ENCODE measurements at places on chromosomes 5 and 9.
A peak's percentile ranks its signal among the peaks of the same experiment; 100 is the strongest.

DNA sequence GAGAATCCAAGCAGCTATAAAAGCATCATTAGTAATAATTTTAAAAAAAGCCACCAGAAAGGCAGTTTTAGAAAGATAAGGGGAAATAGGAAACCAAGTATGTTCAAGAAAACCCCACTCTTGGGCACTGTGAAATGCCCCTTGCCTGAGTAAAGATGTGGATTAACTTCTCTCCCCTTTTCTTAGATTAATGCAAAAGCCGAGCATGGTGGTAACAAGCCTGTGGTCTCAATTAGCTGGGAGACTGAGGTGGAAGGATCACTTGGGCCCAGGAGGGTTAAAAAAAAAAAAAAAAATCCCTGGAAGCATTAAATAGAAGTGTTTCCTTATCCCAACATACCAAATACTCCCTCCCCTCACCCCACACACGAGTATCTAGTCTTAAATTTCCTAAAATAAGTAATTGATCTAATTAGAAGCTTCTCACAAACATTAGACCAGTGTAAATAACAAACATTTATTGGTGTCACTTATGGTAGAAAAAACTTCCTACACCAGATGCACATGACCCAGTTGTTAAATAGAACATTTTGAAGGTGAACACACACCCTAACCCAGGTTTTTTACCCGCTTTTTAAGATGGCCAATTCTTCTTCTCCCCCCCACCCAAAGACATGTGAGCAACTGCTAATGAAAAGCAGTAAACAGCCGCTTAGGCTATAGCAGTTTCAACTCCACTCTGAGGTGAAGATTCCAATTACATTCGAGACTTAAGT lies 5.2 kb downstream of the HSPA5 start:
- DNase-seq: no peak

DNA sequence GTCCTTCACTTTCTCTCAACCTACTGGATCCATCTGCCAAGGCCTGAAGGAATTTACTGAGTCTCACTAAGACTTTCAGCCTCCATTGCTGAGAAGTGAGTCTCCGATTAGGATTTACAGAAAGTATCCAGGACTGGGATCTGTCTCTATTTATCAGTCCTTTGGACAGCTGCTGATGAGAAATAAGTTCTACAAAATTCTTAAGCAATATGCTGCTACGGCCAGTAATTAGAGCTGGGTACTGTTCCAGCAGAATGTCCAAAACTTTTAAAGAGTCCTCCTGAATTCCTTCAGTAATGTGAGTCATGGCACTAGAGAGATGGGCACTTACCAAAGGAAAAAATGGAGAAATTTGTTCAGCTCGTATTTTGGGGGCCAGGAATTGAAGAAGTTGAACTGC lies 5.9 kb downstream of the TEX10 start:
- no peak for DNase-seq

DNA sequence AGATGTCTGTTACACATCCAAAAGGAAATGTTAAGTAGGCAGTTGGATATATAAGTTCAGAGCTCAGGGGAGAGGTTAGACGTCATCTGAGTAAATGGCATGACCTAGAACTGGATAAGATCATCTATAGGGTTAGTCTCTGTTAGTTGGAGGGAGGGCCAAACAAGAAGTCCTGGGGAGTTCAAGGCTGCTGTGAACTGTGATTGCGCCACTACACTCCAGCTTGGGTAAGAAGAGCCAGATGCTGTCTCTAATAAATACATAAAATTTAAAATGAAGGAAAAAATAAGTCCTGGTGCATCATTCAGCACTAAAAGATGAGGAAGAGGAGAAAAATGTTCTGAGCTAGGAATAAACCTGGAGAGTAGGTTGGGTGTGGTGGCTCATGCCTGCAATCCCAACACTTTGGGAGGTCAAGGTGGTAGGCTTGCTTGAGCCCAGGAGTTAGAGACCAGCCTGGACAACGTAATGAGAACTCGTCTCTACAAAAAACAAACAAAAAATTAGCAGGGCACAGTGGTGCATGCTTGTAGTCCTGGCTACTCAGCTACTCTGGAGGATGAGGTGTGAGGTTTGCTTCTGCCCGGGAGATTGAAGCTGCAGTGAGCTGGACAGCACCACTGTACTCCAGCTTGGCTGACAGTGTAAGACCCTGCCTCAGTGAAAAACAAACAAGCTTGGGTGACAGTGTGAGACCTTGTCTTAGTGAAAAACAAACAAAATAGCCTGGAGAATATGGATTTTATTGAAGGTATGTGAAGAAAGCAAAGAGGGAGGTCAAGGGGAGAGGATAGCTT lies 123.6 kb downstream of the ACTBL2 start:
- no peak for DNase-seq

DNA sequence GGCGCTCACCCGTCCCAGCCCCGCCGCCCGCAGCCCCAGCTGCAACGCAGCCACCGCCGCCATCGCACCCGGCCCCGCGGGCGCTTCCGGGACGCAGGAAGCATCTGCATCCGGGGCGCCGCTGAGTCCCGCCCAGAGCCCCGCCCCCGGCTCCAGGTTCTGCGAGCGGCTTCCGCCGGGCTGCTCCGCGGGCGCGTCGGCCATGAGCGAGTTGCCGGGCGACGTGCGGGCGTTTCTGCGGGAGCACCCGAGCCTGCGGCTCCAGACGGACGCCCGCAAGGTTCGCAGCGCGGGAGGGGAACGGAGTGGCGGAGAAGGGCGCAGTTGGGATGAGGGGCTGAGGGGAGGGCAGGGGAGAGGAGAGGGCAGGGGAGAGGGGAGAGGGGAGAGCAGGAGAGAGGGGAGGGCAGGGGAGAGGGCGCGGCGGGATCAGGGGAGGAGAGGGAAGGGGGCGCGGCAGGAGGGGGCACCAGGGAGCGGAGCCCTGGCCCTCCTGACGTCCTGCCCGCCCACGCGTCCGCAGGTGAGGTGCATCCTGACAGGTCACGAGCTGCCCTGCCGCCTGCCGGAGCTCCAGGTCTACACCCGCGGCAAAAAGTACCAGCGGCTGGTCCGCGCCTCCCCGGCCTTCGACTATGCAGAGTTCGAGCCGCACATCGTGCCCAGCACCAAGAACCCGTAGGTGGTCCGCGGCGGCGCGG lies at the start of the genes SURF1 and SURF2:
TSS of gene SURF1 (minus strand) at position 97 of the 701 bp plus-strand sequence. CDS start at position 63, 34 bp downstream.
TSS of gene SURF2 (plus strand) at position 160 of the 701 bp plus-strand sequence. CDS start at position 203, 43 bp downstream.
- peak; percentile 82 for DNase-seq

DNA sequence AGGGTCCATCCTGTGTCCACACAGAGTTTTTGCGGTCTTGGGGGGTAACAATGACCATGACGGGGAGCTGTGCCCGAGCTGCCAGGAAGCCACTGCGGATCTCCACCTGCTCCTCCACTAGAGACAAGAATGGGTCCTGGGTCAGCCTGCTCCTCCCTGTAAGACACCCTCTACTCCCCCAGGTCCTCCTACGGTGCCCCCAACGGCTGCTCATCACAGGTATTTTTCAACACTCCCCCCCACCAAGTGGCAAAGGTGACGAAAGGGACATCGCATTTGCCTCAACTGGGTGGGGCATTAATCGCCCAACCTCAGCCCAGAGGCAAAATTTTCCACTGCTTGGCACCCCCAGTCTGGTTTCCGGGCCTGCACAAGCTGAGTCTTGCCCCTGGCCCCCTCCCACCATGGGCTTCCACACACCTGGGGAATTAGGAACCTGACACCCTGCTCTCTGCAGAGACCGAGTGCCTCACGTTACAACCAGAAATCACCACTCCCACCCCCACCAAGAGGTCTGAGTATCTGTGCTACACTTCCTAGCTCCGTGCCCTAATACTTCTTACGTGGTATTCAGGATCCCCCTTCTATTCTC lies 9.6 kb downstream of the NOL6 start:
- no peak for DNase-seq

- no peak for DNase-seq
Measured at GRCh38 chr9:16727452-16728136, 142.9 kb downstream of the BNC2 start.

GRCh38 chr5:121325930-121326329 lies 525.8 kb upstream of the FTMT start:
- no peak for DNase-seq

- DNase-seq: no peak
Measured at GRCh38 chr5:91288118-91288916, 94.8 kb downstream of the ARRDC3 start.

GRCh38 chr5:65981548-65981947 lies 55.2 kb downstream of the ERBIN start:
- DNase-seq: no peak

GRCh38 chr5:169554251-169554650 lies 29.3 kb upstream of the SPDL1 start:
- DNase-seq: no peak

- no peak for DNase-seq
Measured at GRCh38 chr5:135025730-135026644, 8.0 kb downstream of the PITX1 start.

DNA sequence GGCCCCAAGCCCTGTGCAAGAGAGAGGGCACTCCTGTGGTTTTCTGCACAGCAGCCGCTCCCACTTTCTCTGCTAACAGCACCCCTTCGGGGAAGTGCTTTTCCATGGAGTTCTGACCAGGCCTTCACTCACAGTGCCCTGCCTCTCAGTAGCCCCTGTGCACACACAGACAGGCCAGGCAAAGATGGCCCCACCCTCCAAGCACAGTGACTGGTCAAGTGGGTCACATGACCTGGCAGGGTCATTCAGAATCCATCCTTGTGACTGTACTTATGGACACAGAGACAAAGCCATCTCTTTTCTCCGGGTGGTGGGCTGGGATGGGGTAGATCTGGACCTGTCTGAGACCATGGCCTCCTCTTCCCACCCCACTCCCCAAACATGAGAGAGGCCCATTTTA lies 82.5 kb downstream of the PSD2 start:
- no peak for DNase-seq

- DNase-seq: no peak
Measured at GRCh38 chr5:76456258-76456657, 53.2 kb downstream of the IQGAP2 start.

- no peak for DNase-seq
Measured at GRCh38 chr9:106775960-106776359, 87.0 kb upstream of the ZNF462 start.

DNA sequence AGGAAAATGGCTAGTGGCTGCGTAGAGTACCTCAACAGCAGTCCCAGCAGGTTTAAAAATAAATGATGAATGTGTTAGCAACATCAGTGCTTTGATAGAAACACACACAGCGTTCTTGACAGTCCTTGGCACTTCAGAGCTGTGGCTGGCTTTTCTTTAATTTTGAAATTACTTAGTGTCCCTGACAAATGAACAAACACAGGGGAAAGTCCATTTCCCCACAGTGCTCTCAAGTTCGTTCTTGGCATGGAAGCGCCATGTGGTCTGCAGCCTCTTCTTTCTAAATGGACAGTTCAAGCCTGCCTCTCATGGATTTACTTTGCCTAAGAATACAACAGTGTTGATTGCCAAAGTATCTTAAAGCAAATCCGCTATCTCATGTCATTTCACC lies 102.2 kb downstream of the ADAMTS12 start:
- no peak for DNase-seq

Data from T-helper 22 cell (primary cell).